Fibroblast of skin of left biceps (primary cell): ENCODE measurements at places on chromosomes 5 and 9.

GRCh38 chr5:16383544-16384052 is 82.0 kb downstream of the ZNF622 start:
- DNase-seq, result no peak

GRCh38 chr5:156623381-156624040 is 226.6 kb upstream of the PPP1R2B start:
- DNase-seq, result no peak

DNA sequence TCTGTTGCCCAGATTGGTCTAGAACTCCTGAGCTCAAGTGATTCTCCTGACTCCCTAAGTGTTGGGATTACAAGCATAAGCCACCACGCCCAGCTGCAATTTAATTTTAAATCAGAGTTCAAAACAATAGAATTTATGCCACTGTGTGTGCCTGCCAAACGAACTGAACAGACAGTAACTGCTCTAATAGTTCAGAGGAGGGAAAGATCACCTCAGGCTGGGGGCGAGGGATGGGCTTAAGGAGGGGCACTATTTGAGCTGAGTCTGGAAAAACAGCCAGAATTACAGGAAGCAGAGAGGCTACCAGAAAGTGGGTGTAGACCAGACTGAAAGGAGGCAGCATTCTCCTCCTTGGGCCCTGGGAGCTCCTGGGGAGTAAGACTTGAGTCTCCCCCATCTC is 12.2 kb downstream of the NOL6 start:
- no peak for DNase-seq

DNA sequence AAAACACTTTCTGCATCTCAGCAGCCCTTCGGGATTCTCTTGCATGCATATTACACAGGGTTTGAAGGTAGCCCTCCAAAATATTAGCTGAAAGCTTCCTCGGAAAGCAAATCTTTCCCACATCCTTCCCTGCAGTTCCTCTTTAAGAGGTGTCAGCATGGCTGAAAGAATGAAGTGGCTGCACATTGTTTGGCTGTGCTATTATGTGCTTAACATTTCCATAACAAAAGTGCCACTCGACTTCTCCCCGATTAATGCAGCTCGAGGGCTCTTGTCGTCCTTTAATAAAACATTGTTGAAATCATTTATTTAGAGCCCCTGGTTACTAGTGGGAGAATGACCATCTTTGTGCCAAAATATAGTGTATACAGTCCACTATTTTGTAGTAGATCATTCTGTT is 6.5 kb downstream of the GAS1 start:
- DNase-seq, result no peak

- DNase-seq, result no peak
Measured at GRCh38 chr5:54608423-54609085, 91.0 kb downstream of the SNX18 start.

- DNase-seq, result no peak
Measured at GRCh38 chr5:35483191-35483590, 134.5 kb upstream of the SPEF2 start.

GRCh38 chr5:124161266-124161665 is 585.2 kb downstream of the ZNF608 start:
- DNase-seq, result no peak

DNA sequence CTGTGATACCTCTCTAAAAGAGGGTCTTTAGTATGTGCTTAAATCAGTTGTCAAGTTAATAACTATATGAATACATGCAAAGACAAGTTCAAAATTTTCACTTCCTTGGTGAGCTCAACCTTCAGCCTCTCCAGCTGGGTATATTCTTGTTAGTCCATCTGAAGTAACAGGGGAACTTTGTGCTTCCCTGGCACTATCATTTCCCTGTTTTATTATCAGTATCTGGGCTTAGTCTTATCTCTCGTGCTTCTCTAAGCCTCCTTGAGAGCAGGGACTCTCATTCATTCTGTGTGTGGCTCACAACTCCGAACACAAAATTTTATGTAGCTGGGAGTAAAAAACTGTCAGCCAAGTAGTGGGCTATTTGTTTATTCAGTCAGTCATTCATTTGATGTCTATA is 175.9 kb upstream of the MAP3K1 start:
- DNase-seq, result no peak

DNA sequence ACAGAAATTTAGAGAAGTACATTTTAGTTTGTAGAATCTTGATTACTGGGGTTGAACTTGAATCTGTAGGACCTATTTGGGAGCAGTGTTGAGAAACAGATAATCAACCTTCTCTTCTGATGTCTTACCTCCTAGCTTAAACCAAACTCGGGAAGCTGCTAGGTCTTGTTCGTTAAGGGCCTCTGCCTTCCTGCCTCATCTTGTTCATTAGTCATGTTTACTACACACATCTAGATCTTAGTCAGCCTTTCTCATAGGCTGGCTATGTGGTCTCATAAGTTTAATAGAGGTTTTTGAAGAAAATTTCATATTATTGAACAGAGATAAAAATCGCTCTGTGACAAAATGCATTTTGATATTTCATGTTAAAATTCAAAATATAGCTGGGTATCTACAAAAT is 331.0 kb upstream of the EDIL3 start:
- no peak for DNase-seq

DNA sequence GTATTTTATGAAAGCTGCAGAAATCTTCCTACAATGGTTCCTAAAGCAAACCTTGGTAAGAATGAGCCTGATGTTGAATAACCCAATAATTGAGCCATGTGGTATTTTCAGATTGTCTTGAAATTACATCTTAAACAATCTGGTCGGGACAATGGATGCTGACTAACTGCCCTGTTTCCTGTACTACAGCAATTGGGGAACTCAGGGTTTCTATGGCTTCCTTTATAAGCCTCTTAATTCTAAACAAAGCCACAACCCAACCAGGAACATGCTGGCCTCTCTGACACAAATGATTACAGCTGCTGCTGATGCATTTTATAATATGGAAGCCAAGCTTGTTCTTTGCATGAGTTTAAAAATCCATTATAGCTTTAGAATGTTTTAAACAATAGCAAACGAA is 30.2 kb downstream of the PTPN3 start:
- DNase-seq, result no peak

DNA sequence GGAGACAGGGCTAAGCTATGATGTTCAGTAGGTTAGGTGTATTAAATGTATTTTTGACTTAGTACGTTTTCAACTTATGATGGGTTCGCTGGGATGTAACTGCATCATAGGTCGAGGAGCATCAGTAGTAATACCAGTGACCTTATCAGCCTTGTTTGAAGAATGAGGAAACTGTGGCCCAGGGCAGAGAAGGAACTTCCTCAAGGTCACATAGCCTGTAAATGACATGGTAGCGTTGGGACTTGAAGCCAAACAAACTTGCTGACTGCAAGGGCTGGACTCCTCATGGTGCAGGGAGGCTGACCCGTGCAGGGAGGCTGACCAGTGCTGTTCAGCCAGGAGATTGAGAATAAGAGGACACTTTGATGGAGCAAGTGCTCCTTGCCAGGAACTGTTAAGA is 21.3 kb upstream of the PTPN3 start:
- no peak for DNase-seq

- DNase-seq, result no peak
Measured at GRCh38 chr9:88645879-88646199, 110.9 kb downstream of the NXNL2 start.

GRCh38 chr9:68530618-68531017 is 10.1 kb downstream of the TMEM252 start:
- no peak for DNase-seq

GRCh38 chr5:149134778-149135500 is 6.4 kb upstream of the ABLIM3 start:
- DNase-seq, result no peak

DNA sequence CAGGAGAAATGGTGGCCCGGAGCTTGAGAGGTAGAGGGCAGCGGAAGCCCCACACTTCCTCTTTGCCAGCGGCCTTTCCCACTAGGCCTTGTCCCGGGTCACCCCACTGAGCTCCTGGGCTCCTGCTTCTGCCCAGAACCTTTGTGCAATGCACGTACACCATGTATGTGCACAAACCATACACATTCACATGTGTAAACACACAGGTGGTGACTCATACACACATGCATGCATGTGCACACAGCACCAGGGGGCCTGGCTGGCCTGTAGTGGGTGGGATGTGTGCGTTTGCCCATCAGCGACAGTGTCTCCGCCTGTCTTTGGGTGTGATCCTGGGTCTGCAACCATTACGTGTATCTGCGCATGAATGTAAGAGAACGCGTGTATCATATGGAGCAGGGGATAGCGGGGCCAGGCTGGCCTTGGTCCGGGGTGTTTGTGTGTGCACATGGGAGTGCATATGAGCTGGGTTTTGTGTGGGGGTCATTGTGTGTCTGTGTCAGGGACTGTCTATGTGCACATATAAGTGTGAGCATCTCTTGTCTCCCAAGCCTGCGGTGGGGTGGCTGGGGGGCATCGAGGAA is 43.7 kb downstream of the PSD2 start:
- DNase-seq, result no peak

DNA sequence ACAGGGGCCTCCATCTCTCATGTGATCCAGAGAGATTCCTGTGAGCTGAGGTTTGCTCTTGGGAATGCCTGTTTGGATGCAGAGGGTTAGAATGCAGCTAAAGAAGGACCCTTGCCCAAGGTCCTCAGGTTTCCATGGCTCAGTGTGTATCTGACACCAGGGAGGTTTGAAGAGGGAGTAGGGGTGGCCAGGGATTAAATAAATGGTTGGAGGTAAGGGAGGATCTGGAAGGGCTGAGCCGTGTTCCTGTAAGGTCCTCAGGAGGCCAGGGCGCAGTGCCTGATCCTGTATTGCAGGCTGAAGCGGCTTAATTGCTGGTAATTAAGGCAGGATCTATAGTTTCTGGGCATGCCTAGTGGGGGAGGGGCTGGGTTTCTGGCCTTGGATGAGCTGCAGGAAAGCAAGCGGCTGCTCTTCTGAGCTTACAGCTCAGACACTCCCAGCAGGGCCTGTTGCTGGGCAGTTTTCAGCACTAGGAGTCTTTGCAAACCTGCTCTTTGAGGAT is 41.5 kb upstream of the MAP1B start:
- no peak for DNase-seq

GRCh38 chr5:142717582-142718215 is 31.8 kb upstream of the FGF1 start:
- no peak for DNase-seq

GRCh38 chr5:139744471-139745131 is 51.0 kb upstream of the PSD2 start:
- no peak for DNase-seq

GRCh38 chr5:83035373-83036100 is 41.7 kb downstream of the TMEM167A start:
- DNase-seq, result no peak

DNA sequence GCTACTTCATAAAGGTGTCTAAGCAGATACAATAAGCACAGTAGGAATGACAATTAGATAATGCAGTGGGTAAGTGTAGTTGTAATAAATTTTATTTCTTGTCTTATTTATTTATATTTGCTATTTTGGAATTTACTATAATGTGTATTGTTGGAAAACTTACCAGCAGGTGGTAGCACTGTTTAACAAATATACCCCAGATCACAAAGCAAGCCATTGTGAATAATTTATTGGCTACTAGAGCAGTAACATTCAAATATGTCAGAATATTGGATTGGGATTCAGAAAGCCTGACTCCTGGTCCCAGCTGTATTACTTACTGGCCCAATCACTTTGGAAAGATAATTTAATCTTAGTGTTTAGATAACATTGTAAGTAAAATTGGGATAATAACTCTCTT is 78.0 kb downstream of the ISOC1 start:
- peak; percentile 1 for DNase-seq

- no peak for DNase-seq
Measured at GRCh38 chr5:37834542-37835379, 5.1 kb downstream of the GDNF start.

DNA sequence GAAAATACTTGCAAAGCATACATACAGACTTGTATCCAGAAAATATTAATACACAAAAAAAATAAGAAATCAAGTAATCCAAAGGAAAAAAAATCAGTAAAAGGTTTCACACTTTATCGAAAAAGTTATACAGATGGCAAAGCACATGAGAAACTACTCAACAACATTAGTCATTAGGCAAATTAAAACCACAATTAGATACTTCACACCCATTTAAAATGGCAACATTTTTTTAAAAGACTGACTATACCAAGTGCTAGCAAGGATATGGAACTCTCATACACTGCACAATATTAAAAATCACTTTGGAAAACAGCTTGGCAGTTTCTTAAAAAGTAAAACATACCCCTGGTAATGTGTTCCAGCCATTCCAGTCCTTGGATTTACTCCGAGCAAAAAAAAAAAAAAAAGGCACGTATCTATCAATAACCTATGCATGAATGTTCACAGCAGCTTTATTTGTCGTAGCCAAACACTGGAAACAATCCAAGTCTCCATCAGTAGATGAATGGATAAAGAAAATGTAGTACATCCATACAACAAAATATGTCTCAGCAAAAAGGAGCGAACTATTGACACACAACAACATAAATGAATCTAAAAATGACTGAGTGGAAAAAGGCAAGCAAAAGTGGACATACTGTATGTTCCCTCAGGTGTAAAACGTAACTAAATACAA is 66.0 kb downstream of the GNAQ start:
- no peak for DNase-seq

DNA sequence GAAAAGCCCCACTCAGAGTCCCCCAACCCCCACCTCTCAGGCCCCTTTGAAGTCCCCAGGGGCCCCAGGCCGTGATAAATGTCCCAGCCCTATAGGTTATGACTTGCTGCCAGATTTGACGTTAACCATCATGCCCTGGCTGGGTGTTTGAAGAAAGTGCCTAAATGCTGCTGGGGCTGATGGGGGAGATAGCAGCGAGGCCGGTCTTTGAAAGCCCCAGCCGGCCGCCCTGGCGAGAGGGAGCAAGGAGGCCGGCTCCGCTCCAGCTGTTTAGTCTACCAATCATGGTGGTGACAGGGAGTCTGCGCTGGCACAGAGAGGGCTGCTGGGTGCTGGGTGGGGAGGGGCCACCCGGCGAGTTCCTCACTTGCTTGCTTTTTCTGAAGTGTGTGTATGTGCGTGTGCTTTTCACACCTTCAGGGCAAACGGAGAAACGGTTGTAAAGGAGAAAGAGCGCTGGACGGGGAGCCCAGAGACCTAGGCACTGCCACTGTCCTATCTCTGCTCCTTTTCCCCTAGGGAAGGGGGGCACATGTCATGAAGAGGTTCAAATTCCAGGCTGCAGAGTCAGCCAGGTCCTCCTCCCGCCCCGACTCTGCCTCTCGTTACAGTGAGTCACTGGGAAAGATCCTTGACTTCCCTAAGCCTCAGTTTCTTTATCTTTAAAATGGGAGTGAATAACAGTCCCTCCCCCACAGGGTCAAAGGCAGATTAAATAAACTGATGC is 126.1 kb upstream of the HAND1 start:
- no peak for DNase-seq

- DNase-seq, result no peak
Measured at GRCh38 chr5:67378256-67378655, 181.7 kb upstream of the CD180 start.
